ENCODE measurements at places on chromosomes 2 and 18. TPM values are rescaled to one million over a fixed set of nuclear protein-coding genes. Genes with fewer than 3 reads are reported as not detected.

- H3K4me1 ChIP-seq, result no peaks in the 10 kb centered on the region
- H3K27me3 ChIP-seq, result no peaks in the 10 kb centered on the region
- H3K27ac ChIP-seq, result no peak overlapping the region
- H3K36me3 ChIP-seq, result no peaks in the 10 kb centered on the region
These were observed 82.9 kb upstream of the TMEFF2 start for GRCh38 chr2:192277494-192278109.

SLC39A10 gene
- total RNA-seq, result 219 TPM

GRCh38 chr2:83081826-83082690 is 1377.0 kb downstream of the SUCLG1 start:
- no peaks in the 10 kb centered on the region for H3K27me3 ChIP-seq
- H3K36me3 ChIP-seq, result no peaks in the 10 kb centered on the region
- H3K4me1 ChIP-seq, result no peaks in the 10 kb centered on the region

DNA sequence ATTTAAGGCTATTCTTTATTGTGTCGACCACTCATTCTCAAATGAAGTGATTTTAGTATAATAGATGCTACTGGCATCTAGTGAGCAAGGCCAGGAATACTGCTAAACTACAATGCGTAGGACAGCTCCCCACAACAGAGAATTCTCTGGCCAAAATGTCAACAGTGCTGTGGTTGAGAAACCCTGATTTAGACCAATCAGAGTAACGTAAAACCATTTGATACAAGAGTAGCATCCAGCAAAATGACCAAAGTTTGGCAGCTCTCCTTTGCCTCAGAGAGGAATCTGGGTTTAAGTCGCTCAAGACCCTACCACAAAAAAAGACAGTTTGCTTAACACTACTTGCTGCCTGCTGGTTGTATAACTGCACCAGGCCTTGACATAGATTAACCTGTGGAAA is 37.0 kb upstream of the TTN start:
- no peak overlapping the region for H3K27ac ChIP-seq
- no peak overlapping the region for H3K4me3 ChIP-seq
- no peaks in the 10 kb centered on the region for H3K27me3 ChIP-seq

C2orf92 gene
- total RNA-seq, result 5.2 TPM

DNA sequence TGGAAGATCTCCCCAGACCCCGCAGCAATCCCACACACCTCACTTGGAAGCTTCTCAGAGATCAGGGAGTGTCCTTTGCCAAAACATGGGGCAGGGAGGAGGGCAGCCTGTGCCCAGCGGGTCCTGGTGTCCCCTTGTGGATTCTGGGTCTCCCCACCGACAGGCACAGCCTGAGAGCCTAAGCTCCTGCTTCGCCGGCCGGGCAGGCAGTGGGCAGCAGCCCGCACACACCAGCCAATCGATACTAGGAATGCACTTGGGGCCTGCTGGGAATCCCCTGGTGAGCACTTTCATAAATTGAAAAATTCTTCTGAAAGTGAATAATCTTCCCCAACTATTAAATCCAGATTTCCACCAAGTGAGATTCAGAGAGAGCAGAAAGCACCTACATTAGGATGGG is 246.0 kb downstream of the ATAD2B start:
- H3K27me3 ChIP-seq, result no peaks in the 10 kb centered on the region
- H3K4me3 ChIP-seq, result no peak overlapping the region
- H3K36me3 ChIP-seq, result no peaks in the 10 kb centered on the region
- H3K27ac ChIP-seq, result no peak overlapping the region

WNT6 gene
- not detected for total RNA-seq

Measured in H1 (cell line).